Hindlimb muscle (tissue), 1 donor: ENCODE measurements at places on chromosomes 5 and 9. TPM values are rescaled to one million over a fixed set of nuclear protein-coding genes. Genes with fewer than 3 reads are reported as not detected.
A peak's percentile ranks its signal among the peaks of the same experiment; 100 is the strongest.

Gene SUSD3
- 2.2 TPM for polyA plus RNA-seq

Gene MVB12B
- 21.2 TPM for polyA plus RNA-seq

DNA sequence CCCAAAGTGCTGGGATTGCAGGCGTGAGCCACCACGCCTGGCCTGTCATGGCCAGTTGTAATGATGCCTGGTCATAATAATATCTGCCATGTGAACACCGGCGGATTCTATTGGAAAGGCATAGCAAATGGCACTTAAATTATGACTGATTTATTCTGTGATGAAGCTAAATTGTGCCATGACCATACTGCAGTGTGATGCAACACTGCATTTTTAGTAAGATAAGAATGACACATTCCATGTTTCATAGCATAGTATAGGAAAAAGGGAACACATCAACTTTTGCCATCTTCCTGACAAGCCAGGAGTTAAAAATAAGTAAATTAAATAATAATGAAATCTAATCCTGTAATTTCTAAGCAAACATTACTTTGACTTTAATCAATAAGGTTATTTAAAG lies 30.4 kb upstream of the BICD2 start:
- DNase-seq = no peak

DNA sequence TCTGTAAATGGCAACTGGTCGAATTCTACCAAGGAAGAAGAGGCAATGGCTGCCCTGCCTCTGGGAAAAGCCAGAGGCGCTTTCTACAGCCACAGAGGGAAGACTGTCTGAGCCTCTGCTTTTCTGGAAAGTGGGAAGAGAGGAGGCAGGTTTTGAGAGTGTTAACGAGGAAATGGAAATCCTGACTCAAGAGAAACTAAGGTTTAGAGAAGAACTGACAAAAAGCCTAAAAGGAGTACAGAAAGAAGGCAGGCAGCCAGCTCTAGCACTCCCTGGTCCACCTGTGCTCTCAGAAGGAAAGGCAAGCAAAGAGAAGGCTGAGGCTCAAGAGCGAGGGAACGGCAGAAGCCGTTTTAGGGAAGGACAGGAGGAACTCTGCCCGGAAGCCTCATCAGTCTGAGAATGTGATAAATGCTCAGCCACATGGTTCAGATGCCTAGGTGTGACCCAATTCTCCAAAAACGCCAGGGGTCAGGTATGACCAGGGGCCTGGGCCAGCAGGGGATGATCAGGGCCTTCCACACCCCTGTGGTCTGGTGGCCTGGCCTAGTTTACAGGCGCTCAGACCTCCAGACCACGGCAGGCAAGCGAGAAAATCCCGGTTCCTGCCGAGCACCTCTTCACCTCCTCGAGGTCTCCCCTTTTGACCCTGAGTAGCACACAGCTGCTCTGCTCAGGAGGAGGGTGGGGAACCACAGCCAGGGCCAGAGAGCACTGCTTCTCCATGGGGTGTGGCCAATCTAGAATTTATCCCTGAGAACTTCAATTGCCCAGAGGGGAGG lies 79.9 kb upstream of the FBXW11 start:
- no peak for DNase-seq

DNA sequence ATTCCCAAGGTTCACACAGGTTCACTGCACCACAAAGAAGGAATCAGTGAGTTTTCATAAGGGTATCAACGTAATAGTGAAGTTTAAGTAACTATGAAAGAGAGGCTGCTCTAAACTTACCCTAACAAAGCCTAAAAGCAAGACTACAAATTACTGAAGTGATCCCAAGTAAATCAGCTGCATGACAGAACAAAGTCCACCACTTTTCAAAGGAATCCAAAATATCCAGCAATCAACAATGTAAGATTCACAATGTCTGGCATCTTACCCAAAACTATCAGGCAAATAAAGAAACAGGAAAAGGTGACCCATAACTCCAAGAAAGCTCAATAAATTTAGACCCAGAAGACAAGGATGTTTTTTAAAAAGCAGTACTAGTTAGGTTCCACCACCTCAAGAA lies 70.1 kb downstream of the GNAQ start:
- no peak for DNase-seq

DNA sequence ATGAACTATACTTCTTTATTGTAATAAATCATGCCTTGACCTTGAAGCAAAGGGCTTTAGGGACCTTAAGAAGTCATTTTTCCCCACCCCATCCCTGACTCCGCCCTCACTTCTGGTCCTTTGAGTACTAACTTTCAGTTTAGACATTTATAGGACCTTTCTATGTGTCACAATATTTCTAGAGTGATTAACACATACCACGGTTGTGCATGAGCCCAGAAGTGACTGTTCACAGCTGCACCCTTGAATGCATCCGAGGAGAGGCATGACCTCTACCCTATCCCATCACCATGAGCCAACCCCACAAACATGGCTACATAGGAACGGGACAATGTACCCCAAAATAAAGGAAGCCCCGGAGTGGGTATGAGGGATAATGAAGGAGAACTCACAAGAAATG lies 160.3 kb downstream of the HSD17B3 start:
- no peak for DNase-seq

GRCh38 chr9:128011071-128011817 lies 30.5 kb upstream of the EEIG1 start:
- DNase-seq = no peak

GRCh38 chr5:81838307-81838906 lies 87.5 kb upstream of the SSBP2 start:
- no peak for DNase-seq

- DNase-seq = peak; percentile 51
These were observed 18.1 kb downstream of the KYAT1 start for GRCh38 chr9:128863647-128864046.
